Skeletal muscle cell (primary cell): ENCODE measurements at places on chromosomes 5 and 9.

GRCh38 chr5:158786390-158786789 lies 313.3 kb downstream of the EBF1 start:
- no peak for DNase-seq

DNA sequence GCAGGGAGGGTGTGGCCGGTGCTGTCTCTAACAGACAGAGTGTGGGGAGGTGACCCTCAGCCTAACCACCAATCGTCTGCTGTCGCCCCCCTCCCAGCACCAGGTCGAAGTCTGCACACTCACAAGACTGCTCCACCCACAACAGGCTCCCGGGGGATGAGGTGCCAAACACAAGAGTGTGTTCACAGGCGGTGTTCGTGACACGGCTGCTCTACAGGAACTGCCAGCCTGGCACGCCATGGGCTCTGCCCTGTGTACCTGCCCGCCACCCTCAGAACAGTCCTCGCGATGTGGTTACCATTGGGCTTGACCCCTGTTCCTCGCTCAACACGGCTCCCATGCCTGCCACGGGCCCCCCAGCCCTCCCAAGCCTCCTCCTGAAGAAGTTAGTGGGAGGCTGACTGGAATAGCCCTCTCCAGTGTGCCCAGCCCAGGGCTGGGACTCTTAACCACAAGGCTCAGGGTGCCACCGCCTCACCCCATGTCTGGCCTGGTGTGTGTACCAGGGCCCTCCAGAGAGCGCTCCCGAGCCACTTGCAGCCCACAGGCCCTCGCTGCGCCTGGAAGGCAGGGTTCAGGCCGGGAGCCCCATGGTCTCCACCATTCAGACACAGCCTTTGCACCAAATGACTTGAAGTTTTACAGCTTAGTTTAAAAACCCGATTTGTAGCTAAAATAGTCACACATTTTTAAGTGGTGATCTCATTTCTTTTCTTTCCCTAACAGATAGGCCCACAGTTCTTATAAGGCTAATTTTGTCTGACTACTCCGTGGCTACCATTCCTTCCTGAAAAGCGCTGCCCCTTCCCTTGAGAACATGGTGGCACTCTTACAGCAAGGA lies 102.5 kb downstream of the CAMSAP1 start:
- no peak for DNase-seq

GRCh38 chr5:80592761-80593160 lies 22.7 kb upstream of the ANKRD34B start:
- no peak for DNase-seq

DNA sequence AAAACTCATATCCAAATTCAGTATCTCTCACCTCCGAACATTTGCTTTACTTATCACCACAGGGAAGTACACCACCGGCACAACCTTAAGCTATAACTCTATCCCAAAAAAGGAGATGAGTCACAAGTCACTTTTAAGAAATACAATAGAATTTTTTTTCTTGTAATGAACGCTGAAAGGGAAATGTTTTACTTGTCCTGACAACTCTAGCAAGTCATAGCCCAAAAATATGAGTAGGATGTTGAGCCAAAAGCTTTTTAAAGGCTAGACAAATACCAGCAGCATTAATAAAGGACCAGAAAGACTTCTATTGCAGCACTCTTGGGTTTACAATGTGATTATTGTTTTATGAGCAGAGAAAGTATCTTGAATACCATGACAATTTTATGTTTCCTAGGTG lies 147.3 kb upstream of the FST start:
- DNase-seq: peak; percentile 54

GRCh38 chr9:124297915-124298645 lies 40.3 kb downstream of the NEK6 start:
- DNase-seq: no peak

DNA sequence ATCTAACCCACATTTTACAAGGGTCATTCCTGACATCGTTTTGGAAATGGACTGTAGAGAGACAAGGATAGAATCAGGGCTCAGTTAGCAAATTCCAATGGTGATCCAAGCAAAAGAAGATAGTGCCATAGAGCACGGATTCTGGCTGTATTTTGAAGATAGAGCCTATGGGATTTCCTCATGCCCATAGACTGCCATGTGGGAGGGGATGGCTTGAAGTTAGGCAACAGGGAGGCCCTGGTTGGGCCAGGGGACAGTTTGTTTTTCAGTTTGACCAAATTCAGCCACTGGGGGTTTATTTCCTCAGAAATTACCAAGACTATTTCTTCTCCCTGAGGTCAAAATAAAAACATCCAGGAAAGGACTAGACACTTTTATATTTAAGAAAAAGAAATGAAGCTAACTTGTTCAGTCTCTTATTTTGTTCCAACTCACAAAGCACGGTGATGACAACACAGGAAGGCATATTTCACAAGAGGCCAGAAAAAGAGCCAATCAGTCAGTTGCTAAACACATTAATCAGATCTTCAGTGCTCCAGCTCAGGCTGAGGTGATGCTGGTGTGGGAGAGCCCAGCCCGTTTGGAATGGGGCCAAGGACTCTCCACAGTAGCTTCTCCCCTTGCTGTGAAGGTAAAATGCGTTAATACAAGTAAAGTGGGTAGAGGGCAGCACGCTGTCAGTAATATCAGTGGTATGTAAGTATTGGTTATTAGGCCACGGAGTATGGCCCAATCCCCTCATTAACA lies 4.4 kb upstream of the DCTN4 start:
- DNase-seq: peak; percentile 95

DNA sequence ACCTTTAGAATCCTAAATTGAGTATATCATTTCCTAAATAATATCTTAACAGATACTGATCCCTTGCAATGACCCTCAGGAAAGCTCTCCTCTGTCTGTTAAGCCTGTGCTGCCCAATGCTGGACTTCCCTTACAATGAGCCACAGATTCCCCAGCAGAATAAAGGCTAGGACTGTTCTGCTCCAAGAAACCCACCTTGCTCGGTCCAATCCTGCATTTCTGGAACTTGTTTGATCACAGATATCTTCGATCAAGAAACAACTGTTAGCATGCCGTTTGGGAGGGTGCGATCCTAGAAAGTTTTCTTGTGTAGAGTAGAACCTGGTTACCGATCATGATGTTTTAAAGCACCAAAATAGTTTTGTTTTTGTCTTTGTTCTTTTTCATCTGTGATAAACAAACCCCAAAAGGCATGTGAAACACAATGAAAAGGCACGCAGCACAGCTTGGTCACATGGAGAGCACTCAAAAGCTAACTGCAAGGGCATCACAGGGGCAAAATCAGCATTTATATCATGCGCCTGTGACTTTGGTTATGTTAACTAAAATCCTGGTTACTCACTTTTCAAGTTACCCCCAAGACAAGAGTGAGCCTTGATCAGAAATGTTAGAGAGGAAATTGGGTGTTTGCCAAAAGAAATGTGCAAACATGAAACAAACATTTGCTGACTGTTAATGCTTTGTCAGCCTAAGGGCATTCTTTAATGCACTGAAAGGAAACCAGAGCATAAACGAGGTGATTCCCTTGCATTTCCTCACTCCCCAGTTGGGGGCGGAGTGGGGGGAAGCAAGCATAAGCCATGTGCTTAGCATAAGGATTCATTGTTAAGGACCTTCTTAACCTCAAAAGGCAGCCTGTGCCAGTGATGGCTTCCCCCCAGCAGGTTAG lies 61.9 kb upstream of the ADAMTS16 start:
- DNase-seq: no peak

DNA sequence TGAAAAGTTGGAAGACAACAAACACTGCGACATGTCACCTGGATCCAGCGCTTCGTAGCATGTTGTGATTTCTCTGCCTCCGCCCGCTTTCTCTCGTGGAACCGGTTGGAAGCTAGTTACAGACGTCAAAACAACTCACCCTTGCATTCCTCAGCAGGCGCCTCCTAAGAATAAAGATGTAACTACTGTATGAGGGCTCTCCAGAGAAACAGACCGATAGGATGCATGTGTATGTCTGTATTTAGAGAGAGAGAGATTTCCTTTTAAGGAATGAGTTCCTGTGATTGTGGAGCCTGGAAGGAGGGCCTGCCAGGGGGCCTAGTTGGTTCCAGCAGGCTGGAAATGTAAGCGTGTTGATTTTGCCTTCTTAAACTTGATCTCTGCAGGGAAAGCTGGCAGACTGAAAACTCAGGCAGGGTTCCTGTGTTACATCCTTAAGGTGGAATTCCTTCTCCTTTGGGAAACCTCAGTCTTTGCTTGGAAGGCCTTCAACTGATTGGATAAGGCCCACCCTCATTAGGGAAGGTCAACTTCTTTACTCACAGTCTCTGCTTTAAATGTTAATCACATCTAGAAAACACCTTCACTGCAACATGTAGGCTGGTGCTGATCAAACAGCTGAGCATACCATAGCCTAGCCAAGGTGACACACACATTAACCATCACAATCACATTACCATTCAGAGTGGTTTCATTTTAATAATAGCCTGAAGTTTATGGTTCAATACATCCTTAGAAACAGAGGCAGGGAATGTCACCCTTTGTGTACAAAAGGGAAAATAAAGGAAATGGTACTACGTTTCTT lies 163.8 kb downstream of the SYK start:
- no peak for DNase-seq

- DNase-seq: no peak
These were observed 623.2 kb upstream of the FAM174A start for GRCh38 chr5:99911971-99912370.

DNA sequence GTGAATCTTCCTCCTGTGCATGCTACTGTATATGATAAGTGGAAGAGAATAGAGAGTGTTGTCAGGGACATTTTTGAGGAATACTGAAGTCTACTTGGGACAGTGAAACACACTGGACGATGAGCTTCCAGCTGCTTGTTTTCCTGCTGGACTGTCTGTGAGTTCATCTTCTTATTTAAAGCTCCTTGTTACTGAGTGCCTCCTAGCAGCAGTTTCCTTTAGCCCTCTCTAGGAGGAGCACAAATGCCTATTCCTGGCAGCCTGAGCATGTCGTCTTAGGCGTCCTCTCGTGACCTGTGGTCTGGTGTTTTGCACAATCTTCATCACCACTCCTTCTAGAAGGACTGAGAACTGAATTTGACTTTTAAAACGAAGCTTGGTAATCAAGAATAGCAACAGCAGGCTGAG lies 43.8 kb downstream of the ANKRD33B start:
- peak; percentile 70 for DNase-seq

GRCh38 chr9:16105168-16106020 lies 552.6 kb downstream of the CCDC171 start:
- DNase-seq: no peak

- DNase-seq: no peak
These were observed 10.7 kb downstream of the SLC35A4 start for GRCh38 chr5:140575309-140575708.

DNA sequence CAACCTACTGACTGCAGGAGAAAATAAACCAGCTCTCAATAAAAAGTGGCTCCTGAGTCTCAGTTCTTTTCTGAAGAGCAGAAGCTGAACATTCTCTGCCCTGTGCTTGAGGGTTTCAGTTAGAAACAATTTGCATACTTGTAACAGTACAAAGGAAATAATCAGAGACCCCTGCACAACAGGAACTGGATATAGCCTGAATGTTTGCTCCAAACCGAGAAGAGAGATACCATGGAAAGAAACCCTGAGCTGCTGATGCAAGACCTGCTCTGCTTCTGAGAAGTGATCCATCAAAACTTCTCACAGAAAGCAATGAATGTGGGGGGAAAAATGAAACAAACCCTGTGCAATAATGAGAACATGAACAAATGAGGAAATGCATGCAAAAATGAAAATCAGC lies 592.9 kb downstream of the SEMA5A start:
- DNase-seq: no peak

DNA sequence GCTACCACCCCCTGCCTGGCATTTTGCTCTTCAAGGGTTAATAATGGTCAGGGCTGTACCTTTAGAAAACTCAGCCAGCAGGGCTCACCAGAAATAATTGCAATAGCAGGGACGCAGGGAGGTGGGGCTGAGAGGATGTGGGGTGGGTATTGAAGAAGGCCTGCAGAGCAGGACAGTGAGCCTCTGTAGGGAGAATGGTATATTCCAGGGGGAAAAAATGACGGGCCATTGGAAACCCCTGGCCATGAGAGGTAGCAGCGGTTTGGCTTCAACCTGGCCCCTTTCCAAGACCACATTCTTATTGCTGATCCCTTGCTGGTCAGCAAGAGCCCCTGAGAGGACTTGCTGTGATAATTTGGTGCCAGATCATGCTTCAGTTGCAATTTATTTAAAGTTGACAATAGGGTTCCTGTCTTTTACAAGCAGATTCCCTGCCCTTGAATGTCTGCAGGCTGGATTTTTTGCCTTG lies 36.7 kb upstream of the CTNNA1 start:
- DNase-seq: no peak

- DNase-seq: no peak
These were observed 22.6 kb downstream of the PLAC8L1 start for GRCh38 chr5:146082798-146083197.

GRCh38 chr5:98110282-98110691 lies 663.2 kb upstream of the RGMB start:
- peak; percentile 81 for DNase-seq

GRCh38 chr9:91210318-91210717 lies 151.4 kb downstream of the AUH start:
- DNase-seq: no peak

- no peak for DNase-seq
These were observed 45.1 kb downstream of the PRRT1B start for GRCh38 chr9:131590449-131590848.

DNA sequence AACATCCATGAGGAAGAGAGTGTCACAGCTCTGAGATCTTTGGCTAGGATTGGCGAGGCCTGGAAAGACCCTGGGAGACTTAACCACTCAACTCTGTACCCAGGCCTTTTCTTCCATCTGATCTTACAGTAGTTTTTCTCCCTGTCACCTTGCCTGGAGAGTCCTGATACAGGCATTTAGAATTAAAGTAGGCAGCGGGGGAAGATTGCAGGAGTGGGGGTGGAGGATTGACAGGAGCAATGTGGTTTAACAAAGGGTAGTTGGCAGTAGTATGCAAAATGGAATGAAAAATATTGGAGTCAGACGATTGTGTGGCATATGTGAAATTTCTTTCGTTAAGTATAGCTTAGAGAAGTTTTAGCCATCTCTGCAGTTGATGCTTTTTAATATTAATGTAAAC lies 16.9 kb downstream of the TMEFF1 start:
- DNase-seq: no peak

DNA sequence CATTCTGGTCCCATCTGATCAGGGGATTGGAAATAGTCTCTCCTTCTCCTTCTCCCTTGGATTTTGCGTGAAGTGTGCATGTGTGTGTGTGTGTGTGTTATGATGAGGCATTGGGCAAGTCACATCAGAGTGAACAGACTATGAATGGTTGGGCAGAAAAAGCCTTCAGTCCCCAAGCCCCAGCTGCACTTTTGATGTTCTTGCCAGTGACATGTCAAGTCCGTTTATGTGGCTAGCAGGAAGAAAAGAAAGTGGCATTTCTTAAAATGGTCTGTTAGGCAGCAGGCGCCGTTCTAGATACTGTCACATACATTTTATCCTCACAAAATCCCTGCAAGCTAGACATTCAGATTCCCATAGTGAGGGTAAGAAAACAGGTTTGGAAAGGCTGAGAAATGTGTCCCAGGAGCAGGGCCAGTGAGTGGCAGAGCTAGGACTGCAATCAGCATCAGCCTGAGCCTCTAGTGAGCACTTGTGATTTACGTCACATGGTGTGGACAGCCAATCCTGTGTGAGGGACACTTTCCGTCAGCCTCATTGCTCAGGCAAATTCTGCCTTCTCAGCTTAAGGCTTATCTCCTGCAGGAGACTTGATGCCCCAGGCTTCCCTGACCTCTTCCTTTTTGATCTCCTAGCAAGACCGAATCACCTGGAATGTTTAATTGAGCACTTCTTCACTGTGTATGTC lies 60.4 kb downstream of the GLRA1 start:
- no peak for DNase-seq
